Activated effector memory CD4-positive, alpha-beta T cell treated with Interleukin-2 at 50 U/mL for 16 hours (primary cell): ENCODE measurements at places on chromosomes 6 and 20.

DNA sequence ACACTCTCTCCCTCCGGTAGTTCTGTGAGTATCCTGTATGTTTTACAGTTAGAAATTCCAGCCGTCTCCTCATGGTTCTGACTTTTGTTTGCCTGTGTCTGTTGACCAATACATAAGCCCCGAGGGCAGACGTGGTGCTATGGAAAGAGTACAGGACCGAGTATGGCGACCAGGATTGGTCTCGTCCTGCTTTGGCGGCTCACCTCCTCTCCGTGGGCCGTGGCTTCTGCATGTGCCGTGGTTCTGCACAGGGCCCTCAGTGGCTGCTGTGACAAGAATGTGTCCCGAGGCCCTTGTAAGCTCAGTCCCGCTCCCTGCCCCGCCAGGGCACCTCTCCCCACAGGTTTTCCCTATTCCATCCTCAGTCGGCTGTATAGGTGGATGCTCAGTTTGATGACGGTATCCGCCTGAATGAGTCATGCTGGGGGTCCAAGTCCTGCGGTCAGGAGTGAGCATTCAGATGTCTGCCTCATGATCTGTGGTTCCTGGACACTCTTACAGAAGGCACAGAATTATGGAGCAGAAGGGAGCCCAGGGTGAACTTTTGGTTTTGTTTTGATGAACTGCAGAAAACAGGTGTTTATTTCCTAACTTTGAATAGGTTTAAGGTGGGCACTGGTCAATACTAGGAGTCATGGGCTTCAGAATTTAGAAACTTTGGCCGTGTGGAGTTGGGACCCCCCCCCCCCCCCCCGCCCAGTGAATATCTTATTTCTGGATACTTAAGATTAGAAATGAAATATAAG is 1.2 kb downstream of the ARFGAP1 start:
- DNase-seq, result no peak

- no peak for DNase-seq
These were observed at the start of gene SIM1 for GRCh38 chr6:100464903-100465700. Gene SIM1 (minus strand): TSS chr6:100464921. CDS start chr6:100463468, 1,453 bp downstream.

- no peak for DNase-seq
These were observed 37.1 kb downstream of the EYA2 start for GRCh38 chr20:46931699-46932098.

DNA sequence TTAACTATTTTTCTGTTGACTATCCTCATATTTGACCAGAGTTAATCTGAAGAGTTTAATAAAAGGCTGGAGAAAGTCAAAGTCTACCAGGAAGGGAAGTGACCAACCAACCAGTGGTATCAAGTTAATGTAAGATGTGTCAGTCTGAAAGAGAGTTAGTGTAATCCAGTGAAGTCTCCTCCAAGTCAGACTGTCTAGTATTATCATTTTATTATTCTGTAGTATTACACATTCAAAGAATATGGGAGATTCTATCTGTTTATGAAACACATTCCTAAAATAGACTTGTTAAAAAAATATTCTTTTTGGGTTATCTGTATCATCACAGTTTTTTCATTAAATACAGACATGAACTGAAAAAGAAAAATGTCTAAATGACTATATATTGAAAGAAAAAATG is 194.4 kb downstream of the BTBD9 start:
- no peak for DNase-seq

GRCh38 chr6:132673376-132674094 is 14.6 kb upstream of the TAAR1 start:
- no peak for DNase-seq

DNA sequence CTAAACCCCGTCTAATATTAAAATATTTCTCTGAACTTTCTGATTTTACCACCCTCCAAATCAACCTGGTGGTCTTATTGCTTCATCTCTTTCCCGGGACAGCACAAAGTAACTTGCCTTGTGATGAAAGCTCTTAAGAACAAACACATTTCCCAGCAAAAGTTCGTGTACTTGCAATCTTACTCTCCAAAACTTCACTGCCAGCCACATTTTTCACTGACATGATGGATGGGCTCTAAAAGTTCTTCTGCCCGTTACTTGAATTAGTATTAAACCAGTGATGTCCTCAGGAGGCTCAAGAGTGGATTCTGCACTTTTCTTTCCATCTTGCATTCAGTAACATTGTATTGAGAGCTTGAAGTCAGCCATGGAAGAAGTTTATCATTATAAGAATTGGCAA is 731.6 kb upstream of the GJE1 start:
- no peak for DNase-seq

DNA sequence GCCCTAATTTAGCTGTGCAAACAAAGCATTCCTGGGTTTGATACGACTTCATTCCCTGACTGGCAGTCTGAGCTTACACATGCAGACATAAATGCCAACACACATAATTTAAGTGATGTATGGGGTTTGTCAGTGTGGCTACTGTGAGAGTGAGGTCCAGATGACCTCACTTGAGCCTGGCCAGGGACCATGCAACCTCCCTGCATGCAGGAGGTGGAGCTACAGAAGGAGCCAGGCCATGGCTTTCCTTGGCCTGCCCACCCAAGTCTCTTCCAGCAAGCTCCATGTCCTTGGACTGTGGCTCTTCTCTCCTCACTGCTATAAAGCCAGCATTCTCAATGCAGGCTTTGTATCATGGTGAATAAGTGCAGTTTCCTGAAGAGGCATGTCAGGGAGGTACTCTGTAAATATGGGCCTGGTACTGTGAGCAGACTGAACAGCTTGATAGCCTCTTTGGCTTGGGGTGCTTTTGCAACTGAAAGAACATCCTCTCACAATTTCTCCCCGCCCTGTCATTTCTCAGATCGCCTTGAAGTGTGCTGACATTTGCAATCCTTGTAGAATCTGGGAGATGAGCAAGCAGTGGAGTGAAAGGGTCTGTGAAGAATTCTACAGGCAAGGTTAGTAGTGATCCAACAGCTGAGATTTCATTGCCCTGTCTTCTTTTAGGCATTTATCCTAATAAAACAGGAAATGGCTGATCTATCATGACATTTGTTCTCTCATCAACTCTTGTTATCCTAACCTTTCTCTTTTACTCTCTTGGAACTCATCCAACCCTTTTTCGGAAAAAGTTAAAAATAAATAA is 69.2 kb downstream of the MTFR2 start:
- no peak for DNase-seq

DNA sequence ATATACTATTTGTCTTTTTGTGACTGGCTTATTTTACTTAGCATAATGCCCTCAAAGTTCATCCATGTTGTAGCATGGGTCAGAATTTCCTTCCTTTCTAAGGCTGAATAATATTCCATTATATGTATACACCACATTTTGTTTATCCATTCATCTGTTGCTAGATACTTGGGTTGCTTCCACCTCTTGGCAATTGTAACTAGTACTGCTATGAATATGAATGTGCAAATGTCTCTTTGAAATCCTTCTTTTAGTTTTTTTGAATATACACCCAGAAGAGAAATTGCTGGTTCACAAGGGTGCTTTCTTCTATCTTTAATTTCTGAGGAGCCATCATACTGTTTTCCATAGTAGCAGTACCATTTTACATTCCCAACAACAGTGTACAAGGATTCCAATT is 21.3 kb upstream of the MAP7 start:
- no peak for DNase-seq

- no peak for DNase-seq
These were observed 235.5 kb downstream of the SYNDIG1 start for GRCh38 chr20:24704899-24705298.

DNA sequence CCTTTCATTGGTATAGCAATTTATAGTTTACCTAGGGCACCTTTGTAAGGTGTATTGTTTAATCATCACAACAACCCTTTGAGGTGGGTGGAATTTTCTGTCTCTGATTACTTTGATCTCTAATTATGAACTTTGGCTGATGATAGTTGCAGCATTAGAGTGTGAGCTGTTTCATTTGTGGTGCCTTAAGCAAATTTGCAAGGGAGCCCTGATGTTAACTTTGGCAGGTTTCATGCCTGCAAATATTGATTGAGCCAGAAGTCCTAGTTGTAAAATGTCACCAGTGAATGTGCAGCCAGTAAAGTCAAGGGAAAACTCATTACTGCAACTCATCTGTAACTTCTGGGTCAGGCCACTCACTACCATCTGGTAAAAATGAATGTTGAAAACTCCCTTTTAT is 29.8 kb downstream of the CTNNBL1 start:
- DNase-seq, result no peak
